AML-193 (cell line): ENCODE measurements at places on chromosomes 5 and 9.

- DNase-seq = peak; percentile 25
Observed at GRCh38 chr9:69173497-69173890, 583 bp upstream of the TJP2 start.

DNA sequence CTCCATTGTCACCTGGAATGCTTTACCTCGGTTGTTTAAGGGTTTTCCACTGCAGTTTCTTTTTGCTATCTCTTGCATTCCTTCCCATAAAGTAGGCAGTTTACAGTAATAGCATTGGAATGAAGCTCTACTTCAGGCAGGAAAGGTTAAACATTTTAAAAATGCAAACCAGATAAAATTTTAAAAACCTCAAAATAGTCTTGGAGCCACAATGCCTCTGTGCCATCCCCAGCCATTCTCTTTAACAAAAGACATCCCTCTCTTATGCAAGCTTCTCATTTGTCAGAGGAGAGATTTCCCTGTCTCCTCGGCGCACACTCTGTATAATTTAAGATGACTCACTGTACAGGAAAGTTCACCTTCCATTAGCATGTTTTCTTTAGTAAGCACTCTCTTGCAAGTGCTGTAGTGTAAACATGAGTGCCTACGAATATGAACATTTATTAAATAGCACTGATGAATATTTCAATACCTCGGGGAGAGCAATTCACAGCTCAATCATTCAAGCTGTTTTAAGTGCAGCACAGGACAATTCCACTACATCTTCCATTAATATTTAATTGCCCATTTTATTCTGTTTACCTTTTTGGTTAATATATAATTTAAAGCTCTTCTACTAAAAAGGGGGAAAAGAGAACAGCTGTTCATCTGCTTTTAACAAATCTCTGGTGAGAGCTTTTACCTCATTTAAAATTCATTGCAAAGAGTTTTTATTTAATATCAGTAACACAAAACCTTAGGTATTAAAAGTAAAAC lies 343.6 kb downstream of the SPATA31D1 start:
- DNase-seq = no peak

DNA sequence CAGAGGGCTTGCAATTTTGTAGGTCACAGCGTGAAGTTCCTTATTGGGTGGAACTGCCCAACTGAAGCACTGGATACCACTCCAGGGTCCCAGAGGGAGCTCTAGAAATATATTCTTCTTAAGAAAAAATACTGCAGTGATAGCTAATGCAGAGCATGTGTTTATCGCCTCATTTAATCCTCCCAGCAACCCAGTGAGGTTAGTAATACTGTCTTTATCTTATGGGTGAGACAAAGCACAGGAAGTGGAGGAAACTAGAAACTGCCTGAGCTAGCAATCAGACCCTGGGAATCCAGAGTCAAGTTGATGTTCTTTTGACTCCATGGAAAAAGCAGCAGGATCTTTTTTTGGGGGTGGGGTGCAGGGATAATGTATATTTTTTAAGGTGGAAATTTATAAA lies 153.3 kb downstream of the PJA2 start:
- DNase-seq = no peak

DNA sequence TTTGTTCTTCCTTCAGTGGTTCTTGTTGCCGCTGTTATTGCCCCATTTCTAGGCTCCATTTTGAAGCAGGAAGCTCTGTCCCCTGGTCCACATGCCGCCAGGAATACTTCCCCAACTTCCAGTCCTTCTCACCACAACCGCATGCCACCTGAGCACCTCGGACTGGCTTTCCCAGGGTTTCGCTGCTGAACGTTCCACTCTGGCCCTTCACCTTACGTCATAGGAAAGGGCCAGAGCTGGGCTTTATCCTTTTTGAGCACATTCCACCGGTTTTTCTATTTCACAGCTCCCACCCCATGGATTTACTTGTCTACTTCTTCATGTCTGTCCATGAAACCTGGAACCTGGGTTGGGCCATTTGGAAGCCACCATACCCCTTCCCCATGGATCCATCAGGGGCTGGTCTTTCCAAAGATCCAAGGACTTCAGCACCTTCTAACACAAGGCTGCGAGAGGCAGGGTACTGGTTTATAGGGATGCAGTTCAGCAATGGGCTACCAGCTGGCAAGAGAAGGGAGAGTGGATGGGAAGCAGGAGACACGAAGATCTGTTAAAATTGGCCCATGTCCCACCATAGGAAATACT lies 557.4 kb downstream of the BNC2 start:
- no peak for DNase-seq

DNA sequence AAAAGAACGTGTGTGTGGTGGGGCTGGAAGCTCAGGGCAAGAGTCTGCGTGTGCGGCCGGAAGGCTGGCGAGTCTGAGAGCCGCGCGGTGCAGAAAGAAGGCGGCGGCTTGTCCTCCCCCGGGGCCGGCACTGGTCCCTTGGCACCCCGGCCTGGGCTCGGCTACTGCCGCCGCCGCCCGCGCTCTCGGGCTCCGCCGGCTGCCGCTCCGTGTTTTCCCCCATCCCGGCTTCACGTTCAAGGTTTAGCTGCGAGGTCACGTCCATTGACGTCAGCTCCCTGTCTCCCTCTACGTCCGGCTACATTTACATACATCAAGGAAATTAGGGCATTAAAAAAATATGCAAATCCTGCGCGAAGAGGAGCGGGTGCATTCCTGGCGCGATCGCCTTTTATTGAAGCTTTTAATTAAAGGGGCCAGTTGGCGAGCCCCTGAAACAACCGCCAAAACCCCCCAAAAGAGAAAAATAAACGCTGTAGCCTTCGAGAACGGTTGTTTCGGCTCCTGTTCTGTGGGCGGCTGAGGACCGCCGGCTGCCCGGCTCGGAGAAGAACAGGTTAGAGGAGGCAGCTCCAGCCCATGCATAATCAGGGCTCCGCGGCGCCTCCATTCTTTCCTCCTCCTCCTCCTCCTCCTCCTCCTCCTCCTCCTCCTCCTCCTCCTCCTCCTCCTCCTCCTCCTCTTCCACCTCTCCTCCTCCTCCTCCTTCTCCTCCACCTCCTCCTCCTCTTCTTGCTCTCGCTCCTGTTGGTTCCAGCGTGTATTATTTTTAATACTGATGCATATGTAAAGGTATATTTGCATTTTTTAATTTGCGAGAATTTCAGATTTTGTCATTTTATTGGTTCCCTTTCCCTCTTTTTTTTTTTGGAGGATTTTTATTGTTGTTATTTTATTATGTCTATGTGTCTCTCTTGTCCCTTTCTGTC lies 207.0 kb downstream of the MEF2C start:
- no peak for DNase-seq

GRCh38 chr5:15002791-15003190 lies 131.2 kb upstream of the ANKH start:
- no peak for DNase-seq

DNA sequence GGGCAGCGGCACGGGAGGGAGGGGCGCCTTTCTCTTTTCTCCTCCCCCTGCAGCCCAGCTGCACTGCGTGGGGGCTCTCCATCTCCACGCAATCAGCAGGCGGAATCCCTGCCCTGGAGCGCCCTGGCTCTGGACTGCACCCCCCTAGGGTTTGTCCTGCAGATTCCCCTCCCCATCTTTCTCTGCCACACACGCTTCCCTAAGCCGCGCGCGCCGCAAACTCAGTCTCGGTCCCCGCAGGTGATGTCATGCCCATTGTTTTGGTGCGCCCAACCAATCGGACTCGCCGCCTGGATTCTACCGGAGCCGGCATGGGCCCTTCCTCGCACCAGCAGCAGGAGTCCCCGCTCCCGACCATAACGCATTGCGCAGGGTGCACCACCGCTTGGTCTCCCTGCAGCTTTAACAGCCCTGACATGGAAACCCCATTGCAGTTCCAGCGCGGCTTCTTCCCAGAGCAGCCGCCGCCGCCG lies at the start of gene KCNN2:
Gene KCNN2, plus strand, starts transcription at position 347 of the 473 bp plus-strand sequence. Its CDS starts 70 bp downstream, at position 417.
- DNase-seq = no peak

- no peak for DNase-seq
Observed at GRCh38 chr5:35799753-35800152, 56.9 kb upstream of the IL7R start.

GRCh38 chr5:171168171-171168570 lies 140.9 kb upstream of the TLX3 start:
- DNase-seq = peak; percentile 7

DNA sequence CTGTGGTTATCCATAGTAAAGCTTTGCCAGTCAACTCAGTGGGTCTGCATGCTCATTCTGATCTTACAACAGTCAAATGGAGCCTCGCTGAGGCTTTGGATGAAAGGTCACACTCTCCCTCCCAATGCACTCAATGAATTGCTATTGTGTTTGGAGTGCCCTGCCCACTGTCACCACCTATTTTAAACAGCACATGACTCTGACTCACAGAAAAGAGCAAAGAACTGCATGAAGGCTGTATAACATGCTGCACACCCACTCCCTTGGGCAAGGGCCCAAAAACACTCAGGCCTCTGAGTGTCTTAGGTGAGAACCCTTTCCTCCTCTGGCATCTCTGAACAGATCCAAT lies 118.7 kb upstream of the CCDC112 start:
- no peak for DNase-seq

GRCh38 chr5:1644810-1645571 lies 121.2 kb upstream of the LPCAT1 start:
- DNase-seq = peak; percentile 31

DNA sequence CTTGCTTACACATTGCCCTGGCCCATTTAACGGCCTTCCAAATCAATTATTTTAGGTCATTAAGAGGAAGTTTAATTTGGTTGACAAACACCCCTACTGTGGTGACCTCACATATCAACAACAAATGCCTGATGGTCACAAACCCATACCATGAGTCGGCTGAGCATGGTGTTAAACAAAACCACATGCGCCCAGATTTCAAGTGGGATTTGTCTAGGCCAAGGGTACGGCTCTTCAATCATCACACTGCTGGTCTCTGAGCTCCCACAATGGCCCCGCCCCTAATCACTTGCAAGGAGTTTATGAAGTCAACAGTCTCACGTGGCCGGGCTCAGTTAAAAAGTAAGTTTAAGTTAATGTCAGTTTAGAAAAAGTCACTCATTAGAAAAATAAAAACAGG lies 243.8 kb downstream of the CRB2 start:
- DNase-seq = no peak

GRCh38 chr5:74233571-74233970 lies 407.0 kb downstream of the ENC1 start:
- DNase-seq = no peak

GRCh38 chr5:152118676-152119470 lies 194.2 kb upstream of the GLRA1 start:
- no peak for DNase-seq

GRCh38 chr9:88773627-88774244 lies 217.5 kb upstream of the S1PR3 start:
- no peak for DNase-seq

- DNase-seq = no peak
Observed at GRCh38 chr5:159448-160172, 31.7 kb upstream of the LRRC14B start.

- no peak for DNase-seq
Observed at GRCh38 chr9:132520612-132521011, 61.8 kb upstream of the BARHL1 start.

- no peak for DNase-seq
Observed at GRCh38 chr5:115241881-115242642, 20.6 kb downstream of the PGGT1B start.

GRCh38 chr5:116002116-116002906 lies 30.0 kb upstream of the ARL14EPL start:
- DNase-seq = no peak

DNA sequence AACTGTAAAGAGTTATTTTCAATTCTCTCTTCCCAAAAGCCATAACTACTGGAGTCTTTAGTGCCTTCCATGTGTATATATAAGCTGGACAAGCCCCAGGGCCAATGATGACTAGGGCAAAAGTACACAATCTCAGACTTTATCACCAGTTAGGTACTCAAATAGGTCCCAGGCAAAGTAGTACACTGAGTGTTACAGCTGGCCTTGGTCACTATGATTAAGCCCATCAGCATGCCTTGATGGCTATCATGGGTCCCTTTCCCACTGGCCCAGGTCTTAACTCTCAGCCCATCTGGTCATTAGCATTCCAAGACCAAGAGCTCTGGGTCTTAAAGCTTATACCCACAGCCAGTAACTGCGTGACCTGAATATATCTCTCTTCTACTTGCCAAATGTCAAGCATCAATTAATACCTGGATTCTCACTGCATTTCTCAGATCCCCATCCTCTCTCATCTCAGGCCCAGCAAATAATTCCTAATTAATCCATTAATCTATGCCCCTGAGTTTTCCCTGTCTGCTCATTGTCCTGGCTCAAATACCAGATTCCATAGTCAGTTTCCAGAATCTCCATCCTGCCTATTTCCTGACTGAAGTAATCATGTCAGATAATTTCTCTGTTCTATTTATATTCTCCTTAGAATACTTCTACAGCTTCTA lies 62.3 kb downstream of the NR6A1 start:
- DNase-seq = no peak

DNA sequence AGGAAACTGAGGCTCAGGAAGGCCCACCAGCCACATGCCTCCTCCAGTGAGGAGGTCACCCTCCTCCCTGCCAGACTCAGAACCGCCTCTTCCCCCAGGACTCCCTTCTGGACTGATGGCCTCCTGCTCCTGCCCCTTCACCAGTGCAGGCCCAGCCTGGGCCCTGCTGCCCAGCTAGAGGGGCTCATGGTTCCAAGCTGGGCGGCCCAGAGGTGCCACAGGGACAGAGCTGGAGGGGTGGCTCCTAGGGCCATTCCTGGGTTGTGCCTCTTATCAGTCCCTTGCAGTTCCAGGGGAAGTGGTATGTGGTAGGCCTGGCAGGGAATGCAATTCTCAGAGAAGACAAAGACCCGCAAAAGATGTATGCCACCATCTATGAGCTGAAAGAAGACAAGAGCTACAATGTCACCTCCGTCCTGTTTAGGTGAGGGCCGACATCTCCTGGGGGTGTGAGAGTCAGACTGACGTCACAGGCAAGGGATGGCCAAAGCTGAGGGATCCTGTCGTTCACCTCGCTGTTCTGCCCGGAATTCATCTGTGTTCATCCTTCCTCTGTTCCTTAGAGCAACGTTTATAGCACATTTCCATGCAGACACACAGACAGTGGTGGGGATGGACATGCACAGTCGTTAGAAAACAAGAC lies 819 bp downstream of the LCN2 start:
- no peak for DNase-seq

DNA sequence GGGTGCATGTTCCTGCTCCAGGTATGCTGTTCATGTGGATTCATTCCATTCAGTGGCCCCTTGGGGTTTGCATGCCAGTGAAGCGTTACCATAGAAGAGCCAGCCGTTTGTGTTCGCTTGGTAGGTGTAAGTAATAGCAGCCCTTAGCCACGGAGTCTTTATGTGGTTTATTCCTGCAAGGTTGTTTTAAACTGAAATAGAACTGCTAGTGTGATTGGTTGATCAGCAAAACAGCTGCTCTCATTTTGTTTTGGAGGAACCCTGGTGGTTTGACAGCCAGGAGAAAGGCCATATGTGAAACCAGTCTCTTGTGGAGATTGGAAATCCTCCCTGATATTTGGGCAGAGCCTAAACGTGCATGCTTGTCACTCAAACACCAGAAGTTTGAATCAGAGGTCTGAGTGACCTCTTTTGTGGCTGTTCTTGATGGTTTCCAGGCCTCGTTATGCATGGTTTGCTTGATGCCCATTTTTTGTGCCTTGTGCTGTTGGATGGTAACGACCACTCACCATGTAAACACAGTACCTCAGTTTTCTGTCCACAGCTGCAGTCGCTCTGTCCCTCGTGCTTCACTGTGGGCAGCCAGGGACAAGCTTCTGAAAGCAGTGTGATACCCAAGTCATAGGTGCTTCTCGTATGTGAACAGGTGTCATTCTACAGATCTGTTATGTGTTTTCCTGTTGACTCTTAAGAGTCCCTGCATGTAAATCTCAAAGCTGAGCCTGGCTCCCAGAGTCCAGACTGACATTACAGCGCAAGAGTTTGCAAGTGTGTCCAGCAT lies 58.3 kb upstream of the NXNL2 start:
- DNase-seq = no peak

- DNase-seq = no peak
Observed at GRCh38 chr9:27523141-27523540, 949 bp upstream of the IFNK start.

GRCh38 chr5:107948377-107948776 lies 277.6 kb upstream of the EFNA5 start:
- no peak for DNase-seq
